ENCODE measurements at places on chromosomes 7 and 10.

- DNase-seq, result no peak
Observed at GRCh38 chr10:115801992-115802391, 471.0 kb downstream of the GFRA1 start.

- DNase-seq, result no peak
Observed at GRCh38 chr10:30755441-30755953, 125.9 kb upstream of the LYZL2 start.

DNA sequence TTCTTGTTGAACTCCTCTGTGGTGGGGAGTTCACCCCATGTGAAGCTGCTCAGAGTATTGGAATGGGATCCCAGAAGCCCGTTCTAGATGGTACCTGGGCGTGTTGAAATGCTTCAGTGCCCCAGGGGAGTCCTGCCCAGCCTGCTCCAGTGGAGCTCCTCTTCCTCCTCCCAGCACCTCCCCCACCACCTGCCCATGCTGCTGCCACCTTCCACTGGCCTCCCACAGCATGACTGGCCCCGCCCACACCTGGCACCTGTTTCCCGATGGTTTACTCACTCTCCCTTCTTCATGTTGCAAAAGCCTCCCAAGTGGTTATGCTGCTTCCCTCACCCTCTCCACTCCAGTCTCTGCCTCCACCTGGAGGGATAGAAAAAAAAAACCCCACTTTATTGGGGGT, 32.2 kb upstream of the PCBD1 start:
- no peak for DNase-seq

DNA sequence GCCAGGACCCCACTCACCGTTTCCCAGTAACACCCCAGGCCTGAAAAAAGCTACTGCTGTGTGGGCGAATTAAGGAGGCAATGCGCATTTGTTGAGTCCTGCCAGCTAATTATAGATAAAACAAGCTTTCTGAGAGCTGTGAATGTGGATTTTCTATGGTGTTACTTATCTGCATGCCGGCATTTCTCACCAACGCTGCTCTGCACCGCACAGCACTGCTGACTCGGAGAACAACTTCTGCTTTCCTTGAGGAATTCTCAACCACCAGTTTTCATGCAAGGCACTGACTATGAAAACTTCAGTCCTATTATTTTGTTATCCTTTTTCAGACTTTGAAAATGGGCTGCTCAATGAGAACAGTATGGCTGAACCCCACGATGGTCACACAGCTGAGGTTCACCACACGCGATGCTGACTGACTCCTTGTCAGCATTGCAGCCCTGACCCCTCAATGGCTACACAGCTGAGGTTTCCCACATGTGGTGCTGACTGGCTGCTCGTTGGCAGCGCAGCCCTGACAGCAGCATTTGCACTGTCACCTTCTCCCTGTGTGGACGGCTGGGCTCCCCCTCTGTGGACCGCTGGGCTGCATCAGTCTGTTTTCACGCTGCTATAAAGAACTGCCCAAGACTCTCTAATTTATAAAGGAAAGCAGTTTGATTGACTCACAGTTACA, 190.6 kb downstream of the DIP2C start:
- no peak for DNase-seq

DNA sequence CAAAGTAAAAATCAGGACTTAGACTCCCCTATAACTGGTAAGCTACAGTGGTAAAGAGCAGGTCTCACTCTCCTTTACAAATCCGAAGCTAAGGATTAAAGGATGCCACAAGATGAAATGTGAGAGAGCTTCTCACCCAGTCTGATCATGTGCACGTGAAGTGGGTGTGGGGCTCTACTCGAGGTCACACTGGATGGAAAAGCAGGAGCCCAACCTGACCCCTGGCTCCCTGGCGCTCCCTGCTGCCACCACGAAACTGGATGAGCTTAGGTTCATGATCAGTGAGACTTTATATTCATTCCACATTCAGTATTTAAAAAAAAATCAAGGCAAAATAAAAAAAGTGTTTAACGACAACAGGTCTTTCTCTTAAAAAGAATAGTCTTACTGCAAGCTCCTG, 21.7 kb upstream of the FOXI2 start:
- no peak for DNase-seq

DNA sequence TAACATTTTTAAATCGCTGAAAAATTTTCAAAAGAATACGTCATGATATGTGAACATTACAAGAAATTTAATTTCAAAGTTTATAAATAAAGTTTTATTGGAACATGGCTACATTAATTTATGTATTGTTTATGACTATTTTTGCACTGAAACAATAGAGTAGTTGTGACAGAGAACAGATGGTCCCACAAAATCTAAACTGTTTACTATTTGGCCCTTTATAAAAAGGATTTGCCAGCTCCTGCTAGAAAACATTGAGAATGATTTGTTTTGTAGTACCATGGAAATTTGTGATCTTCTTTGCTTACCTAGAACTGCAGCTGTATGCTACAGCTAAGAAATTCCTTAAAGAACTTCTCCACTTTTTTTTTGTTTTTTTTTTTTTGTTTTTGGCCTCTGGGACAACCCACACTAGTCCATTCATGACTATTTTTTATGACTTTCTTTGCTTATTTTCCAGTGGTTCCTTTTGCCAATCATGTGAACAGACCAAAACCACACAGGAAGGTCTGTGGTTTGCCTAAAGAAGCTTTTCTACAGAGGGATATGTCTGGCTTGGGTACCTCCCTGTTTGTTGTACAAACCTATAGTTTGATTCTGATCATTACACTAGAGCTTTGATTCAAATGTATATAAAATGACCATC, 55.7 kb downstream of the ST7 start:
- peak; percentile 37 for DNase-seq

DNA sequence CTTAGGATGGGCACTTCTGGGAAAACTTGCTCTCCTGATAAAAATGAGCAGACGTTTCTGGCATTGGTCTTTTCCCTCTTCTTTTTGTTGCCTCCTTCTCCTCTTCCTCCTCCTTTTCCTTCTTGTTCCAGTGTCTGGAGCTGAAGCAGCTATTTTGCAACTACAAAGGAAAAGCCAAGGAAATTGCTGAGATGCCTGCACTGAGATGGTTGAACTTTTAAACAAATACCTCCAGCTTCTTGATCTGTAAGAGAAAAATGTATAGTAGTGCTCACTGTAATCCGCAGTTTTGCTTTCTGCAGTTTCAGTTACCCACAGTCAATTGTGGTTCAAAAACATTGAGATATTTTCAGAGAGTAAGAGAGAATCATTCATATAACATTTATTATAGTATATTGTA, 7.5 kb upstream of the SND1 start:
- DNase-seq, result no peak

DNA sequence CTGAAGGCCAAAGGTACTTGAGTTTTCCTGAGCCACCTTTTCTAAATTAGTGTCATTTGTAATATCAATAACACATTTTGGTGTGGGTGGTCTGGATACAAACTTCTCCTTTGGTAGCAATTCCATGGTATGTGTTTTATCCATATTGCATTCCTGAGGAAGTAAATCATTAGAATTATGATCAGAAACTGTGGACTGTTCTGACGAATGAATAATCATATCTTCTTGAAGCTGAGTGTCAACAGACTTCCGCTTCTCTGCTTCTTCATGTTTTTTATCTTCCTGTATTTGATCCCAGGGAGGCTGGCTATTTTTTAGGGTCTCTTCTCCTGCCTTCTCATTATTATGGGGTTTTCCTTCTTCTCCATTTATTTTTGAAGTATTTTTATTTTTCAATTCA, 81.4 kb downstream of the NRBF2 start:
- no peak for DNase-seq

- no peak for DNase-seq
Observed at GRCh38 chr10:73969224-73969841, 28.6 kb upstream of the VCL start.

DNA sequence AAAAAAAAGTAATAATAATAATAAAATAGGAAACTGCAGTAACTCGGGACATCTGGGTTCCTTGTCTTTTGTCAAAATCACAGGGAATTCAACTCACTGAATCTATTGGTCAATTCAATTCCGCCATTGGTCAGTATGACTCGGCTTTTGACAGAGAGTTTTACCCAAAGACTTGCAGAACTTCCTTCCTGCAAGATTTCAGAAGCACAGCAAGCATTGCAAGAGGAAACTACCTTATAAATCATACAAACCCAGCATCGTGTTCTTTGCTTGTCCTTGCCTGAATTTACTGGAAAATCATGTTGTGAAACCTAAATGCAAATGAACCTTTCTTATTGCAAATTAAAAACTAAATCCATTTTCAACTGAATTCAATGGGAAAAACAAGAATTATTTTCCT, 15.5 kb downstream of the KLF6 start:
- DNase-seq, result no peak

- no peak for DNase-seq
Observed at GRCh38 chr7:46682836-46683624, 762.0 kb upstream of the IGFBP3 start.

GRCh38 chr10:34962866-34963265, 127.3 kb downstream of the CUL2 start:
- no peak for DNase-seq

DNA sequence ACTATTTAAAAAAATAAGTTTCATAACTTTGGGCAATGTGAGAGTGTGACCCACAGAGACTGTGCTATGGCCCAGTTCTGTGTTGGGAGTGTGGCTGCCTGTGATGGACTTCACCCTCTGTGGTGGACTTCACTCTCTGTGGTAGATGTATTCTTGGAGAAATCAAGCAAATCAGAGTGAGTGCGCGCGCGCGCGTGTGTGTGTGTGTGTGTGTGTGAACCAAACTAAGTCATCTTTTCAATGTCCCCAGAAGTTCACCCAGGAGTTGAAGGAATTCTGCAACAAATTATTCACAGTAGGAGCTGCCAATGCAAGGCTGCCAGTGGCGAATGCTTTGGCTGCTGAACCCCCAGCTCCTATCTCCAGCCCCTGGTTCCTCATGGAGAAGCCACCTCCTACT, 184.5 kb downstream of the ADAM12 start:
- DNase-seq, result no peak

- no peak for DNase-seq
Observed at GRCh38 chr7:155782466-155782865, 29.8 kb downstream of the SHH start.

DNA sequence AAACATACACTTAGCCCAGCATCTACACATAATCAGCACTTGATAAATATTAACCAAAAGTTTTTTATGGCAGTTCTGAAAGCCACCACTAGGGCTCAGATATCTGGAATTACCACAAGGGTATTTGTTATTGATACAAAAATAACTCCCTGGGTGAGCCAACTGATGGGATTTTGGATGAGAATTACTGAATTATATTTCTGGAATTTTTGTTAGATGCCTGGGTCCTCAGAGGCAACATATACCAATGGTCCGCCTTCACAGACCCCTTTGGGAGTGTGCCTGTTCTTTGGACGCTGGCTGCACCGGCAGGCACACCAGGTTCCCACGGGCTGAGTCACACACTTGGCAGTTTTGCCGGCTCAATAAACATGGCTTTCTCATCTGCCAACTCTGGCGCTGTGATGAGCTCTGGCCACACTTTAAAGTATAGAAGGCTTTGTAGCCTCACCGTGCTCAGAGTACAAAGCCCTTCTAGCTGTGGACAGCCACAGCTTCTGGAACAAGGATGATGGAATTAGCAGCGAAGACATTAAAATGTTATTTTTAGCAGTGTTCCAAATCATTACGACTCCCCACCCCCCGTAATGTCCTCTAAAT, 24.5 kb upstream of the EEPD1 start:
- DNase-seq, result no peak

- no peak for DNase-seq
Observed at GRCh38 chr10:68828833-68829232, 1.5 kb downstream of the STOX1 start.

Measured in CD4-positive, alpha-beta T cell treated with Interleukin-15 for 4 hours (primary cell).